Osteocyte (in vitro differentiated cells): ENCODE measurements at places on chromosomes 11 and 22. TPM values are rescaled to one million over a fixed set of nuclear protein-coding genes. Genes with fewer than 3 reads are reported as not detected.

The CCDC188 gene
- 0.56 and 1.6 TPM in 2 replicates for total RNA-seq

The RAG1 gene
- 0.46 and 0.55 TPM in 2 replicates for total RNA-seq

The INPP5J gene
- 3.0 and 3.5 TPM in 2 replicates for total RNA-seq

The CLMP gene
- total RNA-seq, result 22.7 and 24.8 TPM in 2 replicates

DNA sequence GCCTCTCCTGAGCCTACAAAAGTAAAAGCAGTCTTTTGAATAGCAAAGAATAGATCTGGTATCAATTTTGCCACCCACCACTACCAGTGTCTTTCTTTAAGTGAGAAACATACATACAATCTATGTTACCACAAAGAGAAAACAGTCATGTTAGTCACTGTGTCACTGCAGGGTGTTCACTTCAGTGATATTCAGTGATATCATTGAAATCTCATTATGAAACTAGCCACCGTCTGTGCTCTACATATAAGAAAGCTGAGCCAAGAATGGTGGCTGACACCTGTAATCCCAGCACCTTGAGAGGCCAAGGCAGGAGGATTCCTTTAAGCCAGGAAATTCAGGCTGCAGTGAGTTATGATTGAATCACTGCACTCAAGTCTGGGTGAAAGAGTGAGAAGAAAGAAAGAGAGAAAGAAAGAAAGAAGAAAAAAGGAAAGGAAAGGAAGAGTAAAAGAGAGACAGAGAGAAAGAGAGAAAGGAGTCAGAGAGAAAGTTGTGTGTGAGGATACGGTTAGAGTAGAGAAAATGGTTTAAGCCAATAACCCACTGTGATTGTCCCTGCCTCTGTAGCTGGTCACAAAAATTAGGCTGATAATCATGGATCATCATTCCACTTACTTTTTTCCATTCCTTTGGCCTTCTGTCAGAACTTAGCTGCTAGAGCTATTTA, 847.1 kb downstream of the FAM181B start:
- DNase-seq, result no peak

- no peak for DNase-seq
Observed at GRCh38 chr11:95095858-95096587, 6.4 kb downstream of the ENDOD1 start.

GRCh38 chr22:39894554-39895092, 1.1 kb upstream of the ENTHD1 start:
- DNase-seq, result no peak

- no peak for DNase-seq
Observed at GRCh38 chr11:75801362-75802020, 13.5 kb upstream of the UVRAG start.

- no peak for DNase-seq
Observed at GRCh38 chr22:26751217-26751616, 93.8 kb downstream of the MIAT start.

- DNase-seq, result no peak
Observed at GRCh38 chr11:112878033-112878601, 83.1 kb upstream of the NCAM1 start.

DNA sequence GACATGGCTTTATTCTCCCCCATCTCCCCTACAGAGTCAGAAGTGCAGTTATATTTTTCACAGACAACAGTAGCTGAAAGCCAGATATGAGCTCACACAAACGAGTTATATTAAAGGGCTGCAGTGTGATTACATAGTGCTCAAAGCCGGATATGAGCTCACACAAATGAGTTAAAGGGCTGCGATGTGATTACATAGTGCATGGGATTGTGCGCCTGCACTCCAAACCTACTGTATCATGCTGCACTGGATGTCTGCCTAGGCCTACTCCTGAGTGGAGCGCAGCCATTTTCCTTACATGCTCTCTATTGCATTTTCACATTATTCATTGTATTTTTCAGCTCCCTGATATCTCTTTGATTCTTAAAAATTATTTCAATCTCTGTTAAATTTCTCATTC, 414.6 kb upstream of the LARGE1 start:
- DNase-seq, result no peak

GRCh38 chr22:35914665-35915476, 113.8 kb downstream of the RBFOX2 start:
- DNase-seq, result no peak

DNA sequence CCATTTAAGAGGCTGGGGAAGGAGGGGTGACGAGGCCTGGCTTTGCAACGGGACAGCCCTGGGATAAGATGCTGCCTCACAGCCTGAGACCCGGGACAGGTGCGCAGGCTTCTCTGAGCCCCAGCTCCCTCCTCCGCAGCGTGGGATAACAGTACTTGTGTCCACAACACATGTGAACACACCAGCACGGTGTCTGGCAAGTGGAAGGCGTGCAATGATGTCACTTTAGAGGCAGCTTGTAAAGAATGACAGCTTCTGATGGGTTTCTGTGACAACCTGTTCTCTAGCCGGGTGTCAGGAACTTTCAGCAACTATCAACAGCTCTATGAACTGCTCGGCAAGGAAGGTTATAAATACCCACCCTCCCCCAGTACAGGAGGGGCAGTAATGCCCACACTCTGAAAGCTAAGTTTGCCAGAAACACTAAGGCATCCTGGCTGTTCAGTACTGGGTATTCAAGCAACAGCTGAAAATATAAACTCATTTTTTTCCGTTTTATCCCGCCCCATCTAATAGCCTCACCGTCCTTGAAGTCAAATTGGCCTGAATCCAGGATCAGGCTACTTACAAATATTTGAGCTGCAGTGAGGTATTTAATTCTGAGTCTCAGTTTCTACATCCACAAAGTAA, 59.7 kb downstream of the MYH9 start:
- DNase-seq, result no peak

- no peak for DNase-seq
Observed at GRCh38 chr11:128343135-128343514, 244.2 kb downstream of the ETS1 start.

DNA sequence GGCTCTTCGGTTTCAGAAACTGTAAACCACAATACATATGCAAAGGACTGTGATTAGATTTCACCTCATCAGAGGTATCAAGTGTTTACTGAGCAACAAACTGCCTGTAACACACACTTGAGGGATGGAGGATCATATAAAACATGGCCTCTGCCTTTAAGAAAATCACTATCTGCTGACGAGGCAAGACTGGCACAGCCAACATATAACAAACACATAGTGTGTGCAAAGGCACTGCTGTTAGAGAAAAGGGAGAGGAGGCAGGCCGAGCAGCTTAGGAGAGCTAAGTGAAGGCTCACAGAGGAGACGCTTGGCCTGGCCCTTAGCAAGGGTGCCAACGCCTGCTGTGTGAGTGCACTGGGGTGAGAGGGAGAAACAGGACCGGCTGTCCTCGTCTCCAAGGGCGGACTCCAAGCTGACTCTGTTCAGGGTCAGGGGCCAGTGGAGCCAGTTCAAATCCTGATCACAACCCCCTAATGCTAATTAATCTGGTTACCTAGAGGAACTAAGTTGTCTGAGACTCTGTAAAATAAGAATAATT, 48.2 kb downstream of the LRFN4 start:
- no peak for DNase-seq

DNA sequence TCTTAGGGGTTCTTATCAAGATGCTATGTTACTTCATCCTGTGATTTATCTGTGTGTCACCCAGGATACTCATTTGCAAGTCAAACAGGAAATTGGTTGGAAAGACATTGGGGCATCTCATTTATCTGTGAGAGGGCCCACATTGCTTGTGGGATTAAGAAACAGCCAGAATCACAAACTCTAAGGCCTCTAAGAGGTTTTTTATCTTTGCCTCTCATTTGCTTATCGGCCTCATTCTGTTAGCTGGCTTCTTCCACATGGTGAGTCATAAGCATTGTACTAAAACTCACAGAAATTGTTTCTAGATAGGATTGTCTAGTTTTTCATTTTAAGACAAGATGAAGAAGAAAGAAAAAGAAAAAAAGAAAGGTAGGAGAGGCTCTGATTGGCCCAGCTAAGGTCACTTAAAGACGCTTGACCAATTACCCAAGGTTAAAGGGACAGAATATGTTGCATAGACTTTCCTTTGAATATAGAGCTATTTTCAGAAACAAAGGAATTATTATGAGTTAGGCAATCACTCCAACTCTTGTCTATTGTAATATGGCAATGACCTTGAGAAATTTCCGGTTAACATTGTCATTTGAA, 121.9 kb downstream of the ARHGAP42 start:
- no peak for DNase-seq

DNA sequence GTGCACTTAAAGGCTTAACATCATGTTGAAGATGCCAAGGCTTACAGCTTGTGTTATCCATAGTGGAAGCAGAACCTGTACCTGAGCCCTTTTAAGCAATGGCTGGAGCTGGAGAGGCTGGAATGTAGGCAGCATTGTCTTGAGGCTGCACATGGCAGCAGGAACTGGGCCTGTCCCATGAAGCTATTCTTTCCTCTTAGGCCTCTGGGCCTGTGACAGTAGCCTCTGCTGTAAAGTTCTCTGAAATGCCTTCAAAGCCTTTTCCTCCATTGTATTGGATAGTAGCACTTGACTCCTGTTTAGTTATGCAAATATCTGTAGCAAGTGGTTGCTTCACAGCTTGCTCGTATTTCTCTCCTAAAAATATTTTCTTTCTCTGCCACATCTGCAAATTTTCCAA, 127.4 kb upstream of the ANO5 start:
- DNase-seq, result no peak

DNA sequence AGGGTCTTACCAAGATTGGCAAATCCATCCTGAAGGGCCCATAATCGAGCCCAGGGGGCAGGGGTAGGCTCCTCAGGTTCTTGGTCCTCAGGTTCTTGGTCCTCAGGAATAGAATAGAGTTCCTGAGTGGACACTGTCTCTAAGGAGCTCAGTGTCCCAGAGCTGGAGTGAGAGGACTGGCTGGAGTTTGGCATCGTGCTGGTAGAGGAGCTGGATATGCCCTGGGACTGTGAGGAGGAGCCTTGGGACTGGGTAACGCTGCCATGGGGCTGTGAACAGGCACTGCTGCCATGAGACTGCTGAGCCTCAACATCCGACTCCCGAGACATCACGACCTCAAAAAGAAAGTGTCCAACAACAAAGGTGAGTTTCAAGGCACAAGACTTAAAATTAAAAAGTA, 7.2 kb downstream of the CHEK2 start:
- no peak for DNase-seq

DNA sequence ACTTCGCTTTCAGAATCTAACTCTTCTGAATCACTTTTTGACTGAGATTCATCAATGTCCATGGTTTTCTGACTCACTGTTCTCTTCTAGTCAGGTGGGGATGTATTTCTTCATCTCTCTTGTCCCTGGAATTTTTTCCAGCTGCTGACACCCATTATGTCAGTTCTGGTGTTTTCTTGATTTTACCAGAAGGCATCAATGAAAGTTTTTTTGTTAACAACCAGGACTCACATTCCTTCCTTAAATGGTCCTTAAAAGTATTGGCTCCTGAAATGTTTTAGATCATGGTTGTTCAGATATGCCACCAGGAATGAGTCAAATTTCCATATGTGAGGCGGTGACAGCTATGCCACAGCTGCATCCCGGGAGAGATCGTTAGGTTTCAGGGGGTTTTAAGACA, 12.9 kb downstream of the MICAL2 start:
- no peak for DNase-seq
